ENCODE measurements at places on chromosomes 3 and 15.
A peak's percentile ranks its signal among the peaks of the same experiment; 100 is the strongest.

- no peak for DNase-seq
Measured at GRCh38 chr3:35677797-35678196, 38.5 kb downstream of the ARPP21 start.

- DNase-seq, result no peak
Measured at GRCh38 chr3:144865948-144866347, 894.3 kb downstream of the DIPK2A start.

DNA sequence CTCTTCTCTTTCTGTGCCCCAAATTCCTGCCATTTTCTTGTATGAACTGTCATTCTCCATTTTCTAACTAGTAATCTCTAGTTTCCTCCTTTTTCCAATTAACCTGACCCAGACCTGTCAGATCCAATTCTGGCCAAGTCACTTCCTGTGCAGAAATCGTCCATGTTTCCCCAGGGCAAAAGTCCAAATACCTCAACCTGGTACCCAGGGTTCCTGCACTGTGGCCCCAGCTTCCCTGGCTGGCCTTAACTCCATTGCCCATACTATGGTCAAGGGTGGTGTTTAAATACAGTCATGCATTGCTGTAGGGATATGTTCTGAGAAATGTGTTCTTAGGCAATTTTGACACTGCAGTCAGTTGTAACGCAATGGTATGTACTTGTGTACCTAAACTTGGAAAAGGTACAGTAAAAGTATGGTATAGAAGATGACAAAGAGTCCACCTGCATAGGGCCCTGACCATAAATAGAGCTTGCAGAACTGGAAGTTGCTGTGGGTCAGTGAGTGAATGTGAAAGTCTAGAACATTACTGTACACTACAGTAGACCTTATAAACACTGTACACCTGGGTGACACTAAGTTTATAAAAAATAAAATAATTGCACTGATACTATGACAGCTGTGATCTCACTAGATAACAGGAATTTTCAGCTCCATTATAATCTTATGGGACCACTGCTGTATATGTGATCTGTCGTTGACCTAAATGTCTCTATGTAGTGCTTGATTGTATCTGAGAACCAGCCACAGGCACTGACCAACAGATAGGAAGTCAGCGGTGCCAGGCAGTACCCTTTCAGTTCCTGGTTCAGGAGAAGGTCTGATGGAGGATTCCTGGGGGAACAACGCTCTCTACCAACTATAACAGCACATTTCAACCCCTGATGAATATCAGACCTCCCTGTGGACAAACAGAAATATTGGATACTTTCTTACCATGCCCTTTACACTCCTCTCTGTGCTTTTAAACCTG, 336.1 kb upstream of the PROK2 start:
- DNase-seq, result no peak

DNA sequence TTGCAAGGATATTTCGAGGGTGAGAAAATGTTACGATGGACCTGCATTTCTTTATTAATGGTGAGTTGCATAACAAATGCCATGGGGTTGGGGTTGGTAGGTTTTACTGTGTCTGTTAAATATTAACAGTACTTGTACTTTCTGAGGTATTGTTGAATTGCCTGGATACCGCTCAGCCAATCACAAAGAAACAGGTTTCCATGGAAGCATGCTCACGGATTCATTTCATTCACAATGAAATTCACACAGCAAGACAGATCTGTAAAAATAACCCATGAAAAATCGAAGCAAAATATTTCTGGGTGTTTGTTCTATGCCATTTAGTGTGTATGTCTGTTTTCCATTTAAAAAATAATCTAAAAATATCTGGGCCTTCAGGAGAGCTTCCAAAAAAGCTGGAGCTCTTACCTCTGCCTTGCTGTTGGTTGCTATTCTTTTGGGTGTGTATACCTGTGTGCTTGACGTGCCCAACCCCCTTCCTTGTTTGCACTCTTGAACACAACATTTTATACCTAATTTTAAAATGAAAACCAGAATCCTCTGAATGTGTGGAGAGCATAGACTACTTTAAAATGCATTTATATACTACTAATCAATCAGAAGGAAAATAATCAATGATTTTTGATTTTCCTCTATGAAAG, 479.8 kb upstream of the TBL1XR1 start:
- no peak for DNase-seq

DNA sequence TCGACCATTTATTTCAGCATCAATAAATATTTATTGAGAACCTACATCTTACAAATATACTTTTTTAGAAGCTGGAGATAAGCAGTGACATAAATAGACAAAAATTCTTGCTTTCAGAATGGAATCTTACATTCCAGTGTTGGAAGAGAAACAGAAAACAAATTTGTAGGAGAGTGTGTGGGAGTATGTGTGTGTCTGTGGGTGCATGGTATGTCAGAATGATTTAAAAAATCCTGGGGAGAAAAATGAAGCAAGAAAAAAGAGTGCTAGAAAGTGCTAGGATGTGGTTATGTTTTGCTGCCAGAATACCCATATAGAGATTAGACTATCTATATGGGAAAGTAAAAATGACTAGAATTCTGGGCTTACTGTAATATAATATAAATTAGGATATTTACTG, 561.7 kb upstream of the SGO1 start:
- DNase-seq, result no peak

- DNase-seq, result no peak
Measured at GRCh38 chr15:100942656-100943425, 23.7 kb downstream of the LRRK1 start.

DNA sequence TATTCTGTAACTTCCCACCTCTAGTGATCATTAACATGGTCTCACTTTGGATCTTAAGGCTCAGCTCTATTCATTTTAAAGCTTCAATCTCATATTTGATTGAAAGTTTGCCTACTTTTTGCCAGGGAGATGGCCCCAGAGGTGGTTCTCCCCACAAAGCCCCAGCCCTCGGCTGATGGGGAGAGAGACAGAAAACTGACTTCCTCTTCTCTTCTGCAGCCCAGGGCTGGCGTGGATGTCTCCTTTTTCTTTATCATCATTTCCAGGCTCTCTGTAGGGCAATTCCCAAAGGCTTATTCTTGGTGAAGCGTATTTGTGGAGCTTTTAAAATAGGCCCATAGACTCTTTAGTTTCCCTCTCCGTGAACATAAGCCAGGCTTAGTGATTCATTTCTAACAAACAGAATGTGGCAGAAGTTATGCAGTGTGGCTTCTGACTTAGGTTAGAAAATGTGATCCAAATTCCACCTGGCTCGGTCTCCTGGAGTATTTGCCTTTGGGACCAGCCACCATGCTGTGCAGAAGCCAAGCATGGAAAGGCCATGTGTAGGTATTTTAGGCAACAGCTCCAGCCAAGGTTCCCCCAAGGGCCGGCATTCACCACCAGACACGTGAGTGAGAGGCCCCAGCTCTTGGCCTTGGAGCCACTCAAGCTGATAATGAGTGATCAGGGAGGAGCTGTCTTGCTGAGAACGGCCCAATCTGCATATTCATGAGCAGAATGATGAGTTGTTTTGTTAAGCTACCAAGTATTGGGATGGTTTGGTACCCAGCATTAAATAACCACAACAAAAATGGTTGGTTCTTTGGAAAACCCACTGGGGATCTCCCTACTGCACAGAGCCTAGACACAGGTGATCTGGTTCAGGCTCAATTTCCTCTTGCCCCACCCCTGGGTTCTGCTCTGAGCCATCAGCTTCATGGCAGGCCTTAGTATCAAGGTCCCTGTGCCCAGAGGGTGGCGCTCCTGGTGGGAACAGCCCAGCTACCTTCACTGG, 353.2 kb upstream of the PROK2 start:
- DNase-seq, result no peak

DNA sequence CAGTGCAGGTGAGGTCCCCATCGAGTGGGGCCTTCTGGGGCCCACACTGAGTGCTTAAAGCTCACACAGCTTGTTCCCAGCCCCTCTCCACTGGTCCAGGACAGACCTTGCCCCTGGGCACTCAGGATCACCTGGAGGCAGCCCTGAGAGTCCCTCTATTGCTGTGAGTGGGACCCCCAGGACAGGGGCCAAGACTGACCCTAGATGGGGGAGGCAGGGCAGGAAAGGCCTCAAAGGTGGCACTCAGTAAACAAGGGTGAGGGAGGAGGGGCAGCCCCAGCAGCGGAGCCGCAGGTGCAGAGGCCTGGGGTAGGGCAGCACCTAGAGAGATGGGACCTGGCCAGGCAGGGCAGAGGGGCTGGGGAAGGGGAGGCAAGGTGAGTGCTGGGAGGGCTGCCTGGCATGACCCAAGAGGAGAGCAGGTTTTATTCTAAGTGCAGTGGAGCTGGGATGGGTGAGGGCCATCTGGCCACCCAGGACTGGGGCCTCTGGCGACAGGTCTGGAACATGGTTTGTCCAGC, 27.9 kb downstream of the CFAP100 start:
- DNase-seq, result no peak

DNA sequence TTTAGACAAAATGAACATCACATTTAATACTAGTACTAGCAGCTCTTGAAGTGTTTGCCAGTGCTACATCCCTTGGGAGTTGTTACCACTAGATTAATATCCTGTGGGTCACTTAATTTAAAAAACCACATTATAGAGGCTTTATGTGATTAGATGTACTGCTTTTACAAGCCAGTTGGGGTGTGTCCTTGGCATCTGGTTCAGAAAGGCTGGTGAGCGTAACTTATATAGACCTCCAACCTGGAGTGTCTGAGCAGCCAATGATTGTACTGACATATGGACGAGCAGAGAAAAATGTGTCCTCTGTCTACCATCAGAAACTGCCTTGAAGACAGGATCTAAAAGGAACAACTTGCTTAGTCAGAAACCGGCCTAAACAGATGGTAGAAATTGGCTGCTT, 306.2 kb upstream of the ATP11B start:
- DNase-seq, result no peak

DNA sequence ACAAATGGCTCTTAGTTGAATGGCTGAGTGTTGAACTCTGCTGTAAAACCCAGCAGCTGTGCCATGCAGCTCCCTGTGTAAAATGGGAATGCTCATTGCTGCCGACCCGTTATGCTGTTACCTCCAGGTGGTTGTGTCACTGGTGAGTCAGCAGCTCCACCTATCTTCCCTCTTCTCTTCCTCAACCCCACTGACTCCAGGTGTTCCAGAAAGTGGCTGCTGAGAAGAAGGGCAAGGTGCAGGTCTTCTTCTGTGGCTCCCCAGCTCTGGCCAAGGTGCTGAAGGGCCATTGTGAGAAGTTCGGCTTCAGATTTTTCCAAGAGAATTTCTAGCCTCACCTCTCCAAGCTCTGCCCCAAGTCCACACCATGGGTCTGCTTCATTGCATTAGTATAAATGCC, 41.9 kb downstream of the NOX5 start:
- no peak for DNase-seq

DNA sequence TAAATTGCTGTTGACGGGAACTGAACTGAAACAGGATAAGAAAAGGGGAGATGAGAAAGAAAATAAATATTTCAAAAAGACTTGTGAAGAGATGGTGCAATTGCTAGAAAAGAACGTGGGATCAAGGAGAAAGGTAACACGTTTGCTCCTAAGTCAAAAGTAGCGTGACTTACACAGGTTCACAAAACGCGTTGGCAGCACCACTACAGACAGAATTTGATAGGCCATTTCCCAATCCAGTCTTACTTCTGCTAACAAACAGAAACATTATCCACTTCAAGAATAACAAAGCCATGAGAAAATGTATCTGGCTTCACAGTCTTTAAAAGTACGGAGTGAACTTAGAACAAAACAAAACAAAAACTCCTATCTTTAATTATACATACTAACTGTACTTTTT, 75.5 kb downstream of the DPH6 start:
- no peak for DNase-seq

GRCh38 chr3:150673966-150674365, 29.8 kb downstream of the ERICH6 start:
- DNase-seq, result no peak

DNA sequence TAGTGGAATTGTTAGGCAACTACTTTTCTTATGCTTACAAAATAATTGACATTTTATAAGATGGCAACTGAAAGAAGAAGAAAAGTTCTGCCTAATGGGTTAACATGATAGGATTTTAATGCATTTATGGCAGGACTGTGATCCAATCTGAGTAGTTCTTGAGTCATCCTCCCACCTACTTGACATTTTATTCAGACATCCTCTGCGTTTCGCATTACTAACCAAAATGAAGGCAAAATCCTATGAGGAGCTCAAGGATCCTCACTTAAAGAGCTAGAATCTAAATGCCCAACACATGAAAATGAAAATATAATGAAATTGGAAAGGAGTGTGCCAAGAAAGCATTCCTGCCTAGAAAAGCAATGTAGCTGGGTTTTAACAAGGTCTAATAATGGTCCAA, 581.1 kb upstream of the SEMA6D start:
- DNase-seq, result no peak

- no peak for DNase-seq
Measured at GRCh38 chr3:14312375-14312774, 90.0 kb upstream of the SLC6A6 start.

- no peak for DNase-seq
Measured at GRCh38 chr15:57916695-57917094, 148.8 kb downstream of the ALDH1A2 start.

GRCh38 chr3:14141602-14142341, 16.9 kb downstream of the TMEM43 start:
- DNase-seq, result peak; percentile 53

- DNase-seq, result no peak
Measured at GRCh38 chr3:18723206-18723810, 298.2 kb upstream of the SATB1 start.

GRCh38 chr3:166810741-166811445, 569.2 kb downstream of the ZBBX start:
- DNase-seq, result no peak

DNA sequence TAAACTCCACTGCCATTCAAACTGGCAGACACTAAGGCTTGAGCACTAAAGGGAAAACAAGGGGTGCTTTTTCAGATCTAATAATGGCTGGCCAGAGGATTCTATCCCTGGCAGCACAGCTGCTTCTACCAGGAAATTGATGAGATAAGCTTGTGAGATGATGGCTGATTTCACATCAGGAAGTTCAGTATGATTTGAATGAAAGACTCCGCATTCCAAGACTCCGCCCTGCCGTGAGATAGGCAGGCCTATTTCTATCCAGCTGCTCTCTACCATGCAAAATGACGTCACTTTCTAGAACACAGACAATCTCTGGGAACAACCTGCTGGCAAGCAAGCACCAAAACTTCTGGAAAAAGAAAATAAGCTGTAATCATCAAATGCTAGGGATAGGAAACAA, 171.8 kb downstream of the WDR76 start:
- DNase-seq, result no peak

DNA sequence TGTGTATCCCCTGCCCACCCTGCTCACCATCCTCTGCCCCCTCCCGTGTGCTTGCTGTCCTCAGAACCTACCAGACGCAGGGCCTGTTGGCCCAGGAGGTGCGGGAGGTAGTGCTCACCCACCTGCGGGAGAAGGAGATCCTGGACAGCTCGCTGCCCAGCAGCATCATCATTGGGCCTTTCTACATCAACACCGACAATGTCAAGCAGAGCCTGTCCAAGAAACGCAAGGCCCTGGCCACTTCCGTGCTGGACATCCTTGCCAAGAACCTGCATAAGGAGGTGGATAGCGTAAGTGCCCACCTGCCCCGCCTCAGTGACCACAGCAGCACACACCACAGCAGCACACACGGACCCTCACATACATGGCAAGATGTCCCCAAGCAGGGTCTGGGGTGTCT, 33.0 kb downstream of the DNAH1 start:
- no peak for DNase-seq

- DNase-seq, result no peak
Measured at GRCh38 chr3:10350324-10350985, 29.5 kb upstream of the SEC13 start.

- DNase-seq, result no peak
Measured at GRCh38 chr3:64490180-64490724, 197.5 kb downstream of the ADAMTS9 start.

All from CD4-positive, alpha-beta memory T cell (primary cell).